ENCODE measurements at places on chromosomes 13 and 19.

GRCh38 chr13:51998723-51999509 is 12.3 kb downstream of the ATP7B start:
- no peak for DNase-seq

DNA sequence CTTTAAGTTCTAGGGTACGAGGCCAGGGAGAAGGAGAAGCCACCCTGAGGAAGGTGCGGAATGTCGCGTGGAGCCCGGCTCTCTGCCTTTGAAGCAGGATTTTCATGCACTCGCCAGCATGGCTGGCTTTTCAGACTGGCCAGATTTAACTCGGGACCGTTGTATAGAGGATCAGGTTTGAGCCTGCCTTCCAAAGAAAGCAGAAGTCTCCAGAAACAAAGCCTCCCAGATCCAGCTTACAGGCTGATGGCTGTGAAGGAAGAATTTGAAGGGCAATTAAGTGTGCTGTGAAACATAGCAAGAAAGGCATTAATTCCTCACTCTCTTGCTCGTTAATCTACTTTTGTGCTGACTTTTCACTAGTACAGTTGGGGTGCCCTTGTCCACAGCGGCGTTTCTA is 140.2 kb downstream of the SOX1 start:
- DNase-seq, result no peak

GRCh38 chr13:106527445-106527801 is 8.0 kb downstream of the EFNB2 start:
- DNase-seq, result no peak

- no peak for DNase-seq
Observed at GRCh38 chr13:40146611-40147117, 491.2 kb downstream of the COG6 start.

DNA sequence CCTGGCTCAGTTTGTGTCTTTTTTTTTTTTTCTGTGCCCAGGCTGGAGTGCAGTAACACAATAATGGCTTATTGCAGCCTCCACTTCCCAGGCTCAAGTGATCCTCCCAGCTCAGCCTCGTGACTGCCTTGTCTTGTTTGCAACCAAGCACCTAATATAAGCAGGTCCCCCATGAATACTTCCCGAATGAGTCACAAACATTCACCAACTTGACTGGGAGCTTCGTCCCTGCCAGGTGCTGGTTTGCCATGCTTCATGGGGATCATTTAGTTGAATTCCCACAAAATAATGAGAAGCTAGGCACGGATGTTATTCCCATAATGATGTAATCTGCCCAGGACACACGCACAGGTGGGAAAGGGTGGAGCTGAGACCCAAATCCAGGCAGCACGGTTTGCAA is 176.5 kb downstream of the CACNA1A start:
- no peak for DNase-seq

GRCh38 chr13:112670864-112671263 is 19.0 kb upstream of the ATP11A start:
- no peak for DNase-seq

GRCh38 chr19:1063030-1063908 is 3.7 kb upstream of the ARHGAP45 start:
- no peak for DNase-seq

- no peak for DNase-seq
Observed at GRCh38 chr13:95642999-95643398, 1.5 kb downstream of the DZIP1 start.

GRCh38 chr19:52734331-52734892 is 432 bp downstream of the ZNF611 start:
- DNase-seq, result no peak

DNA sequence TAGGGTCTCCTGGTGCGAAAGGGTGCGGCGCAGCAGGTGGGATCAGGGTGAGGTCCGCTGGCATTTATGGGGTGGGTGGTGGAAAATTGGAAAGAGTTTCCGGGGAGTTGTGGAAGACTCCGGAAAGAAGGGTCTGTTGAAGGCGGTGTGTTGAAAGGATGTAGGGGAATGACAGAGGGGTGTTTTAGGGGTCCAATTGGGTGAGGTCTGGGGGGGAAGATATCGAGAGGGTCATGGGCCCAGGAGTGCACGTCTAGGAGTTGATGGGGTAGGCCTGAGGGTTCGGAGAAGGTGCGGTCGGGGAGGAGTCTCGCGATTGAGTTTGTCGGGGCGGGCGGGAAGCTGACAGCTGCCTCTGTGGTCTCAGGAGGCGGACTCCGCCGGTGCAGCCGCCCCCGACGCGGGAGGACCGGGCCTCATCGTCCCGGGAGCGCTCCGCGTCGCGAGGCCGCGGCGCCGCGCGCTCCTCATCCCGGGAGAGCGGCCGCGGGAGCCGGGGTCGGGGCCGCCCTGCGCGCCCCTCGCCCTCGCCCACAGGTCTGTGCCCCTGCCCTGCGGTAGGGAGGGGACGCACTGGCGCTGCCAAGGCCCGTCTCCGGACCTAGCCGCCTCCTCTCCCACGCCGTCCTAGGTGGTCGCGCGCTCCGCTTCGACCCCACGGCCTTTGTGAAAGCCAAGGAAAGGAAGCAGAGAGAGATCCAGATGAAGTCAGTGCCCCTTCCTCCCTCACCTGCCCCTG is 7.0 kb downstream of the PGLYRP1 start:
- no peak for DNase-seq

GRCh38 chr13:35475212-35475959 is 1.1 kb downstream of the MAB21L1 start:
- no peak for DNase-seq

GRCh38 chr19:49987159-49987698 is 26.3 kb upstream of the SIGLEC11 start:
- peak; percentile 70 for DNase-seq

DNA sequence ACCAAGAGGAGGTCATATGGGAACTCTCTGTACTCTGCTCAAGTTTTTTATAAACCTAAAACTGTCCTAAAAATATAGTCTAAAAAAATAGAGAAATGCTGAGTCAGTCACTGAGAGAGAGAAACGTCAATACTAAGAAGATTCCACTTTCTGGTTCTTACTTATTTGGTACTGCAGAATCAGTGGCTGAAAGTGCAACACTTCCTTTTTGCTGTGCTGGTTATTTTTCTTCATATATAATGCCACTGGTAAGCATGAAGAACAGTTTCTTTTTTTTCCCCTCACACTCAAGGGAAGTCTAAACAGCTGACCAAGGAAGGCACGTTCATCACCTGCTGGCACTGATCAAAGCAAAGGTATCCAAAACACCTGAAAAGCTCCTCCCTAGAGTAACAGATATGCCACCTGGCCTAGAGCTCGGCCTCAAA is 44.3 kb upstream of the N4BP2L1 start:
- no peak for DNase-seq

DNA sequence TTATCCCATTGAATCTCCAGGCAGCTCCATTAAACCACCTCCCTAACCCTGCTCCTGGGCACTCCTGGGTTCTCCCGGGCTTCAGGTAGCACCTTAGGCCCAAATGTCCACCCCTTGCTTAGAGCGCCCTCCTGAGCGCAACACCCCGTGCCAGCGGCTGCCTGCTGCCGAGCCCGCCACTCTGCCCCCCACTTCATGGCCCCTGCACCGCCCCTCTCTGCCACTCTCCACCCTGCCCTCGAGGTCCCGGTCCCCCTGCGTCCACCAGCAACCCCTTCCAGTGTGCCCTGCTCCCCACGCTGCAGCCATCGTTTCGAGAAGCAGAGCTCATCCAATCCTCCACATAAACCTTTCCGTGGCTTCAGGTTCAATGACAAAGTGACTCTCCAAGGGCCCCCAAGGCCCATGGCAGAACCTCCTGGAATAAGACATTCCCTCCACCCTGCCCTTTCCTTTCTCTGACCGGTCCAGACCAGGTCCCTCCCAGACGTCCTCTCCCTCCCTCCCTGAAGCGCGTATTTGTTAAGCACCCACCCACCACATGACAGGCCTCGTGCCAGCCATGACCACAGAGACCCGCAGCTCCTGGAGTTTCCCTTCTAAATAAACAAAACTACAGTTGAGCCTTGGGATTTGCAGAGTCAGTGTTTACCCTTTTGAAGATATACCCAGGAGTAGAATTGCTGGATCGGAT is 66.6 kb downstream of the ARHGEF18 start:
- DNase-seq, result no peak

- no peak for DNase-seq
Observed at GRCh38 chr13:49308921-49309408, 61.2 kb downstream of the CDADC1 start.

DNA sequence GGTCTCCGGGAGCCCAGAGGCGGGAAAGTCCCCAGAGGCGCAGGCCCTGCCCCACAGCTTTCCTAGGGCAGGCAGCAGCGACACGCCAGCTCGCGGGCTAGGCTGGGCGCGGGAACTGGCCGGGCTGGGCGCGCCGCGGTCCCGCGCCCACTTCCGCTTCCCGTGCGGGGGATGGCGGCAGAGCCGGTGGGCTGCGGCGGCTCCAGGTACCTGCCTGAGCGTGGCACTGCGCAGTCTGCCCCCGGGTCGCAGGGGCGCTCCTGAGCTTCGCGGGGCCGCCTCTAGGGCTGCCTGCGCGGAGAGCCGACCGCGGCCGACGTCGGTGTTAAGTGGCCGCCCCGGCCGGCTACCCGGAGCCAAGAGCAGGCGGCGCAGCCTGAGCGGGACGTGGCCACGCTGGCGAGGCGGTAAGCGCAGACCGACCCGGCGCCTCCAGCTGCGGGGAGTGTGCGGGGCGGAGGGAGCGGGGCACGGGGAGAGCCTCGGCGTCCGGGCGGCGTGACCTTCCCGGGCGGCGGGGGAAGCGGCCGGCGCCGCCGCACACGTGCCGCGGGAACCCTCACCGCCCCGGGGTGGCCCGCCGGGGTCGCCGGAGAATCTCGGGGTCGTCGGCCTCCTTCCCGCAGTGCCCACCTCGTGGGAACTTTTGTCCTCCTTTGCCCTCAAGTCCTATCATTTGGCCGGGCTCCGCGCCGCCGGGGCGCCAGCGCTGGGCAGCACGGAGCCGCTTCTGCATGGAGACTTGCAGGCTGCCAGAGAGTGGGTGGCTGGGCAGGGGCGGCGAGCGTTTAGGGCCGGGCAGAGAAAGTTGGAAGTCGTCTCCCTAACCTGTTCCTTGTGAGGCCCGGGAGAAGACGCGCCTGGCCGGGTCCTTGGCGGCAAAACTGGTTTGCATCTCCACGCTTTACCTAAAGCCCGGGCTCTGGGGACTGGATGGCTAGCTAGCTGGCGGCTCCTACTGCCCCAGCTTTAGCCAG is 31.4 kb upstream of the MPHOSPH8 start:
- DNase-seq, result peak; percentile 26

DNA sequence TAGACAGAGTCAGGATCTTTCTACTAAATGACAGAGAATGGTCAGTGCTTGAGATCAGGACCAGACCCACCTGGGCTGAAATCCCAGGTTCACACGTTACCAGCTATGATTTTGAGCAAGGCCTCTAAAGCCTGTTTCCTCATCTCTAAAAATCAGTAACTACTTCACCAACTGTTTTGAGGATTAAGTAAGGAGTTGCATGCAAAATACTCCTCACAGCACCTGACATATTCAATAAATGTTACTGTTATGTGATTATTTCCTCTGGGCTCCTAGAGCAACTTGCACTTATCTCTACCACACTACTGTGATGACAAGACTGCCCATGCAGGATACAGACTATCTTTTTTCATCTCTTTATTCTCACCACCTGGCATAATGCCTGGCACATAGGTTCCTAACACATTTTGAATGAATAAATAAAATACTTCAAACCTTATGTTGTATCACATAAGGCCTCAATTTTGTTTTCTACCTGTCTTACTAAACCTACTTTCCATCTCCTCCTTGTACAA is 1.8 kb downstream of the KATNAL1 start:
- DNase-seq, result no peak

- DNase-seq, result no peak
Observed at GRCh38 chr13:40986101-40986856, 32.8 kb downstream of the ELF1 start.

GRCh38 chr13:51041126-51041525 is 69.9 kb downstream of the C13orf42 start:
- no peak for DNase-seq
